ENCODE measurements at places on chromosomes 12 and 14.

- no peak for DNase-seq
Observed at GRCh38 chr14:84343656-84344055, 1186.3 kb upstream of the FLRT2 start.

GRCh38 chr14:99286761-99287160 is 14.8 kb upstream of the BCL11B start:
- DNase-seq = no peak

GRCh38 chr14:85934886-85935254 is 404.9 kb downstream of the FLRT2 start:
- DNase-seq = no peak

DNA sequence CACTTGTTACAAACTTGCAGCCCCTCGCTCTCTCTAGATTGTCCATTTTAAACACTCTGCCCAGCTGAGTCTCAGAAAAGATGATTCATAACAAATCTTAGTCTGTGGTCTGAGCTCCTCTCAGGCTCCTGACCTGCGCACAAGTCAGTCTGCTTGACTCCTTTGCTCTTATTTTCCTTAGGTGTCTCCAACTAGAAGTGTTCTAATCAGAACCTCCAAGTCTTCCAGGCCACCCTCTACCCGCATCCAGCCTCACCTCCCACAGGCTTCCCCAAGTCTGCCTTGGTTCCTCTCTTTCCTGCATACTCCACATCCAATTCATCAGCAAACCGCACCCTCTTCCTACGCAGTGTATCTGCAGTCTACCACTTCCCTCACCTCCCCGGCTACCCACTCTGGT is 42.4 kb upstream of the BDKRB2 start:
- no peak for DNase-seq

GRCh38 chr14:55964091-55964490 is 154.1 kb upstream of the PELI2 start:
- DNase-seq = no peak

GRCh38 chr14:50864237-50864636 is 7.6 kb upstream of the ABHD12B start:
- DNase-seq = no peak

GRCh38 chr12:49672301-49673217 is 34.6 kb downstream of the FMNL3 start:
- no peak for DNase-seq

DNA sequence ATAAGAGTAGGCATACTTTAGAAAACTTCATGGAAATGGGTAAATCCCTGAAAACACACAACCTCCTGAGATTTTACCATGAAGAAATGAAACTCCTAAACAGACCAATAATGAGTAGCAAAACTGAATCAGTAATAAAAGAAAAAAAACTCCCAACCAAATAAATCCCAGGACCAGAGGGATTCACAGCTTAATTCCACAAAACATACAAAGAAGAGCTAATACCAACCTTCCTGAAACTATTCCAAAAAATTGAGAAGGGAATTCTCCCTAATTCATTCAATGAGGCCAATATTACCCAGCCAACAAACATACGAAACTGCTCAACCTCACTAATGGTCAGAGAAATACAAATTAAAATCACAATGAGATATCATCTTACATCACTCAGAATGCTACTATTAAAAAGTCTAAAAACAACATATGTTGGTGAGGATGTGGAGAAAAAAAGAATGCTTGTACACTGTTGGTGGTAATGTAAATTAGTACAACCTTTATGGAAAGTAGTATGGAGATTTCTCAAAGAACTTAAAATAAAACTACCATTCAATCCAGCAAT is 97.3 kb upstream of the ST8SIA1 start:
- no peak for DNase-seq

GRCh38 chr14:80636071-80636470 is 305.5 kb downstream of the CEP128 start:
- DNase-seq = no peak

GRCh38 chr12:15899282-15899870 is 11.8 kb upstream of the DERA start:
- no peak for DNase-seq

- DNase-seq = no peak
Observed at GRCh38 chr12:997505-997904, 6.5 kb downstream of the ERC1 start.

All from HTR-8/SVneo (cell line).